CD4-positive, alpha-beta T cell treated with Interleukin-4 for 4 hours (primary cell): ENCODE measurements at places on chromosomes 5 and 9.

DNA sequence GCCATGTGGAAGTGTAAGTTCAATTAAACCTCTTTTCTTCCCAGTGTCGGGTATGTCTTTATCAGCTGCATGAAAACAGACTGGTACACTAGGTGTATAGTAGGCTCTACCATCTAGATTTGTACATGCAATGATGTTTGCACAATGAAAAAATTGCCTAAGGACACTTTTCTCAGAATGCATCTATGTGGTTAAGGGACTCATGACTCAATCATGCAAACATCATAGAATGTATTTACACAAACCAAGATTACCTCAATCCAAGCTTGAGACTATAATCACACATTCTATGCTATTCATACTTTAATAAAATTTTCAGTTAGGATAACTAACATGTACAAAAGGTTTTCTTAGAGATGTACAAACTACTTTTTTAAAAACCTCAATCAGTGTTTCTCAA lies 1164.5 kb downstream of the CDH12 start:
- no peak for DNase-seq

- no peak for DNase-seq
Observed at GRCh38 chr9:134959126-134959970, 41.6 kb upstream of the FCN1 start.

DNA sequence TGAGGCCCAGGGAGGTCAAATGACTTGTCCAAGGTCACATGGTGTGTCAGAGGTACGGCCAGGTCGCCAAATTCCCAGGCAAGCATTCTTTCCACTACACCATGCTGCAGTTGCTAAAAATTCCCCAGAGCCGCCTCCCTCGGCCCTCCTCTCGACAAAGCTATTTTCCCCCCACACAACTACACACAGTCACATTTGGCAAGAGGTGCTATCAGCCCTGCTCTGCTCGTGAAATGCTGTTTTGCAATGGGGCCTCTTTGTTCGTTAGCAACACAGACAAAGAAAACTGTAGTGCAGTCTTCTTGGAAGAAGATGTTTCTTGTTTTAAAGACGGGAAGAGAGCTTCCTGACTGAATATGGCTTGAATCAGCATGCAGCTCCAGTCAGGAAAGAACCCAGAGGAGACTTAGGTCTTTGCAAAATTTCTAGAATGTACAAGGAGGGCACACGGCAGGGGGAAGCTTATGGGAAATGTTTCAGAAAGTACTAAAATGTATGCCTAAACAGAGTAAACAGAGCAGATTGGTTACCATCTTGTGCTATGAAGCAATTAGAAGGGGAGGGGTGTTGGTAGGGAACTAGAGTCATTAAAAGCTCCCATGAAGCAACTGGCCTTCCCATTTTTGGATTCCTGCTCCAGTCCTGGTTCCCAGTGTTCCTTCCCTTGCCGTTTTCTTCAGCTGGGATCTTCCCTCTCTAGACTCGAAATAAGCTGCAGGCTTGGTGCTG lies 14.2 kb downstream of the SLIT3 start:
- DNase-seq, result no peak

GRCh38 chr9:14302405-14302804 lies 11.5 kb downstream of the NFIB start:
- DNase-seq, result no peak

DNA sequence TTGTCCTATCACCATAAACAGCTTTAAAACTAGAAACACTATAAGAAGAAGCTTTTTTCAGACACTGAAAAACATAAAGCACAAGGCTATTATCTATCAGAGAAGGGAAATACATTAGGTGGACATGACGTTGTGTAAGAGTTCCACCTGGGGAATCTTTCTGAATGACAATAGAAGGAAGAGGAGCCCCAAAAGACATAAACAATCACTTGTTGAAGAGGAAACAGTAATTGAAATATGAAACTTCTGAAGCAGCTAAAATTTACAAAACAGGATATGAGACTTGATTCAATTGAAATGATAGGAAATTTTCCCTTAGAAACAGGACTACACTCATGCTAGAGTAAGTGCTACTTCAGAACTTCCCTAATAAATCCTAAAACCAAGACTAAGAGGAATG lies 933.6 kb downstream of the EFNA5 start:
- DNase-seq, result no peak

DNA sequence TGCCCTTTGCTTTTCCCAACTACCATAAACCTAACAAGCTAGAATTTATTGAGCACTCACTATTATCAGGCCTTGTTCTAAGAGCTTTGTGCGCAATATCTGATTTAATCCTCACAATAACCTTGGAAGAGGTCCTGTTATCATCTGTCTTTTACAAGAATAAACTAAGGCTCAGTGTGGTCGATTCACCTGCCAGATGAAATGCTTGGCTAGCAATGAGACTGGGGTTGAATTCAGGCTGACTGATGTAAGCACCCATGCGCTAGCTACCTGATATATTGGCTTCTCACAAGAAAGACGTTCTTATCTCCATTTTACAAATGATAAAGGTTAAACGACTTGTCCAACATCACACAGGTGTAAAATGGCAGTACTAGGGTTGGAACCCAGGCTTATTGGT lies 37.4 kb downstream of the FAT2 start:
- DNase-seq, result no peak

GRCh38 chr9:96418920-96419690 lies 935 bp upstream of the ZNF367 start:
- DNase-seq, result peak; percentile 55

- no peak for DNase-seq
Observed at GRCh38 chr5:124824637-124825158, 78.3 kb upstream of the ZNF608 start.

DNA sequence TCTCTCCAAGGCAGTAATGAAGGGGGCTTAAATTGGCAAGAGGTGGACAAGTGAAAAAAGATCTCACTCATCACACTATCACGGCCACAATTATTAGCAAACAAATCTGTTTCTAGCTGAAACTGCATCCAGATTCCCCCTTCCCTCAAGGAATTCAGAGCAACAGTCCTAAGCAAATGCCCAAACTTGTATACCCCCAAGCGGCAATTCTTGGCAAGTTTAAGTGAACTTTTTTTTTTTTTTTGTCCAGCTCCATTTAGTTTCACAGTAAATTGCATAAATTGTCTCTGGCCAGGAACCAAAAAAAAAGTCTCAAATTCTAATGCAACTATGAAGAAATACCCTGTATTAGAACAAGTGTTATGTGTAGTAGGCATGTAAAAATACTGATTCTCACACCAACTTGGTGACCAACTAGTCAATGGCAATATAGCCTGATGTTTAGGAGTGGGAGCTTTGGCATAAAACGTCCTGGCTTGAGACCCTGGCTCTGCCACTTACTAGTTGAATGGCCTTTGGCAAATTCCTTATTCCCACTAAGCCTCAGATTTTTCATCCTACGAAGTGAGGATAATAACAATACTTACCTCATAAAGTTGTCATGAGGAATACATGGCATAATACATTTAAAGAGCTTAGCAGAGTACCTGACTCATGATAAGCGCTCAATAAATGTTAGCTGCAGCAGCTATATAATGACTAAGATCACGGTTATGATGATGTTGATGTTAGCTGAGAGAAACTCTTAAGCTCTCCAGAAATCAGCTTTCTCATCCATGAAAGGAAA lies 193.2 kb downstream of the ADAMTSL1 start:
- no peak for DNase-seq

- DNase-seq, result no peak
Observed at GRCh38 chr9:19408316-19408692, 505 bp upstream of the ACER2 start.

- DNase-seq, result no peak
Observed at GRCh38 chr5:27318701-27319100, 280.3 kb upstream of the CDH9 start.

GRCh38 chr5:176543428-176544182 lies 5.5 kb upstream of the CDHR2 start:
- DNase-seq, result peak; percentile 68

GRCh38 chr5:128966375-128966774 lies 1.1 kb downstream of the SLC27A6 start:
- no peak for DNase-seq

DNA sequence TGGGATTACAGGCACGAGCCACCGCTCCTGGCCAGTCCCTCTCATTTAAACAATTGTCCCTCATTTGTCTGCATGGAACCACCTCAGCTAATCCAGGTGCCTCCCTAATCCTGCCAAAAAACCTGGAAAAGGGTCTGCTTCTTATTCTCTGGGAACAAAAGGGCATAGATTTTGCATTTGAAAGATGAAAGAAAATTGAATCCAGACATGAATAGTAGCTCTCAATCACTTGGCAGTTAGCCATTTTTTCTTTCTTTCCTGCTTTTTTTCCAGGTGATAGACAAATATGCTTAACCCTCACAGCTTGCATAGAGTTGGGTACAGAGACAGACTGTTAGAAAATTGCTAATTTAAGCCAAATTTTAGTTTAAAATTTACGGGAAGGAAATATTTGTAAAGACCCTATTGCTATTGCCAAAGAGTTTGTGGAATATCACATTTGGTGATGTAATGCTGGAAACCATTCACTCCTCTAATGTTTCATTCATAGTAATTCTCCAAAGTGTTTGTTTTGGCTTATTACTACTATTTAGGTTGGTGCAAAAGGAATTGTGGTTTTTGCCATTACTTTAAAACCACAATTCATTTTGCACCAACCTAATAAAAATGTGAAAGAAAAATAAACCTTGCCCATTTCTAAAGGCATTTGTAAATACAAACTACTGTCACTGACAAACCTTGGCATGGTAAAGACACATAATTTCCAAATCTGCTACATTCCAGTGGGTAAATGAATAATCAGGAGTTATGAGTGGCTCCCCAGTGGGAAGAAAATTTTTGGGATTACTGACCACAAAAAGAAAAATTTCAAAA lies 80.5 kb upstream of the JAK2 start:
- no peak for DNase-seq

- DNase-seq, result no peak
Observed at GRCh38 chr9:95952471-95952870, 77.0 kb downstream of the ERCC6L2 start.

DNA sequence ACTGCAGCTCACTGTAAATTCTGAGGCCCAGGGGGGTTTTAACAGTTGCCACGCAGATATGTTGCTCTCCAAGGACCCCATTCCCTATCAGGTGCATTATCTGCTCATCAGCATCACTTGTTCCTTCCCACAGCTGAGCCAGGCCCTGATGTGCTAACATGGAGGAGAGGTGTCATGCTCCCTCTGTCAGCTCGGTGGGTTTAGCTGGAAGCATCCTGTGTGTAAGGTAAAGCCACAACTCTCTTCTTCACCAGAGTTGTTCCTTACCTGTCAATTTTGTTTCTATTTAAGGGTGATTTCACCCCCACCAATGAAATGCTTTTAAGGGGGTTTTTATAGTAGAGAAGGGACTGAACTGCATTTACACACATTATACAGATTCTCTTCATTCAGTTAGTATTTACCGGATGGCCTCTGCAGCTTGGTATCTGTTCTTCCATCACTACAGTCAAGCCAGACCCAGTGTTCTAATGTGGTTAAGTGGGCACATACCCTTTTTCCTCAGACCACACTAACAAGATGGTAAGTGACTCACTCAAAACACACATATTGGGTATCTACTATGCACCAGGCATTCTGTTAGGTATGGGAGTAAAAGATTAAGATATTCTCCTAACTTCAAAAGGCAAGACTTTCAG lies 205.4 kb downstream of the DCP2 start:
- no peak for DNase-seq

DNA sequence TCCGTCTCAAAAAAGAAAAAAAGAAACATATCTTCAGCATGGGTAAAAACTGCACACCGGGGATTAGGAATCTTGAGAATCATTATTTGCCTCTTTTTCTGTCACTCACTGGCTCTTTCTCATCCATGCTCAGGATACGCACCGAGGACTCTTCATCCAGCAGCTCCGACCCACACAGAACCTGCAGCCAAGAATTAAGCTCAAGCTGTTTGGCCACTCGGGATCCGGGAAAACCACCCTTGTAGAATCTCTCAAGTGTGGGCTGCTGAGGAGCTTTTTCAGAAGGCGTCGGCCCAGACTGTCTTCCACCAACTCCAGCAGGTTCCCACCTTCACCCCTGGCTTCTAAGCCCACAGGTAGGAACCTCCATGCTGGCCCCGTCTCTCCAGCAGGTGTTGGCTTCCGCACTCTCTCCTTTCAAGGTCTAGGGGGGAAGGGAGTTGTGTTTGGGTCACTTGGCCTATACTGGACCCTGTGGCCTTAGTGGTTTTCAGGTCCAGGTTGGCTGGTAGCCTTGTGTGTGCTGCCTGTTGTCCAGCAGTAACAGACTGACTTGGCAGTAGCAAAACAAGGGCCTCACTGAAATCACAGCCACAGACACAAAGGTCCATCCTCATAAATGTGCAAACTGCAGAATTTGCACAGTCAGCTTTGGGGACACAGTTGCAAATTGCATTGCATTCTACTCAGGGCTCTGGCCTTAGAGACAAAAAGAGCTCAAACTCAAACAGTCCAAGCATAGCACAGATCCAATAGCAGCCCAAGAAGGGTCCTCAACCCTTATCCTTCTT lies 44.5 kb upstream of the CTSL start:
- DNase-seq, result no peak

GRCh38 chr9:83956086-83956435 lies 24.0 kb downstream of the HNRNPK start:
- peak; percentile 21 for DNase-seq

GRCh38 chr5:146515473-146516150 lies 378 bp downstream of the GPR151 start:
- no peak for DNase-seq

GRCh38 chr5:74538206-74538661 lies 102.3 kb downstream of the ENC1 start:
- no peak for DNase-seq

GRCh38 chr5:155342956-155343355 lies 329.4 kb downstream of the KIF4B start:
- DNase-seq, result no peak

DNA sequence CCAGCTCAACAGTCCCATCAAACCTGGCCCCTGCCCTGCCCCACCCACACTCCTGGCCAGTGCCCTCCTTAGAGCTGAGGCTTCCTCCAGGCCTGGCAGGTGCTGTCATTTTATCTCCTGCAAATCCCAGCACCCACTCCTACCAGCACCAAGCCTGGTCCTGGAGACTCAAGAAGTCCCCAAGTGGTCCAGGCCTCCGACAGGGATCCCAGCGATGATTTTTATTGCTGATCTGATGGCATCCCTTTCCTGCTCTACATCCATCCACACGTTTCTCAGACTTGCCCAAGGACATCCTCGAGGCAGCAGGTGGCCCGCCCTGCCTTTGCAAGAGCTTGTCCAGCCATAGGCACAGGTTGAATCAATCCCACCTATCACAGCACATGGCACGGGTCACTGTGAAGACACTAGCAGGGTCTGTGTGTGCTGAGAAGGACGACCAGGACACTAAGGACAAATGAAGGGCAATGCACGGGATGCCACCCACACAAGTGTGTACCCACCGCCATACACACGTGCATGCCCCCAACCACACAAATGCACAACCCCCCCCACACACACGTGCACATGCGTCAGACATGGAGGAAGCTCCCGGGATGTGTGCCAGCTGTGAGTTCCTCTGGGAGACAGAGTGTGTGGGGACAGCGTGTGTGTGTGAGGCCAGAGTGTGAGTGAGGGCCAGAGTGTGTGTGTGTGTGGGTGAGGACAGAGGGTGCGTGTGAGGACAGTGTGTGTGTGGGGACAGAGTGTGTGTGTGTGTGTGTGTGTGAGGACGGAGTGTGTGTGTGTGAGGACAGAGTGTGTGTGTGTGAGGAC lies 62.4 kb upstream of the UBAC1 start:
- DNase-seq, result no peak

- no peak for DNase-seq
Observed at GRCh38 chr5:134099939-134100282, 14.6 kb upstream of the TCF7 start.
